ENCODE measurements at places on chromosomes 3 and 15.

GRCh38 chr3:95815828-95816227 lies 998.6 kb upstream of the EPHA6 start:
- no peak for DNase-seq

- DNase-seq = no peak
Observed at GRCh38 chr15:58322253-58322652, 109.5 kb upstream of the LIPC start.

DNA sequence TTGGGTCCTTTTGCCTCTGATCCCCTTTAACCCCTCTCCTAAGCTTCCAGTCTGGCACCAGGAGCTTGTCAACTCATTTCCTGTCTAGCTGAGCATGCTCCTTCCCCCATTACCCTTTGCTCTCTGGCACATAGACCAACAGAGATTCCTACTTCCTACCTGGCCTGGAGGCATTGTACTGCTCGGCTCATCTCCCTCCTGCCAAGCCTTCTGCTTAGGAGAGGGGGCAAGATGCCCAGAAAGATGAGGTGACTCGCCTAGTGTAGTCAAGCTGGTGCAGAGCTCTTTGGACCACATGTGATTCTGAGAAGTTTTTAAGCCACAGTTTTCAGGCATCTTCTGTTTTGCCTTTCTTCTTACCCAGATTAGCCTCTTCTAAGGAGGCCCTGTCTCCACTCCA lies 95.4 kb downstream of the ZNF621 start:
- no peak for DNase-seq

GRCh38 chr3:74124782-74125181 lies 489.7 kb downstream of the CNTN3 start:
- no peak for DNase-seq

DNA sequence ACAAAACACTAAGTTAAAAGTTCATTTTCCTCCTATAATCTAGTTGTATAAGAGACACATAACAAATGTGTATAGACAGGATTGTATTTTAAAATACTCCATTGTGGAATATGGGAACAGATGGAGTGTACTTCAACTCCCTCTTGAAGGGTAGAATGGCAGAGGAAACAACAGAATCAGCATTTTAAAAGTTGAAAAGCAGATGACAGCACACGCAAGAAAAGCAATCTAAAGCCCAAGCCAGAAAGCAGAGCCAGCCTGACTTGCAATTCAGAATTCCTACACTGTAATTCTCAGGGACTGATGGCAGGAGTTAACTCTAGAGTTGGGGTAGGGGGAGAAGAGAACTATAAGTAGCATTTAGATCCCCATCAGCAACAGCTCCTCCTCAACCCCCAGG lies 22.8 kb downstream of the MORC1 start:
- no peak for DNase-seq

DNA sequence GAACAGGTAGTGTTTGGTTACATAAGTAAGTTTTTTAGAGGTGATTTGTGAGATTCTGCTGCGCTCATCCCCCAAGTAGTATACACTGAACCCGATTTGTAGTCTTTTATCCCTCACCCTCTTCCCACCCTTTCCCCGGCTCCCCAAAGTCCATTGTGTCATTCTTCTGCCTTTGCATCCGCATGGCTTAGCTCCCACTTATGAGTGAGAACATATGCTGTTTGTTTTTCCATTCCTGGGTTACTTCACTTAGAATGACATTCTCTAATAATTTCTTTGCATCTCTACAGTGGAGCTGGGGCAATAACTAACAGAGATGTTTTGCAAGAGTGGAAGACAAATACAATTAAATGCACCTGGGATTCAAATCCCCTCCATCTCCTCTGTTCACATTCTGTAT lies 93.2 kb downstream of the TP63 start:
- DNase-seq = no peak

DNA sequence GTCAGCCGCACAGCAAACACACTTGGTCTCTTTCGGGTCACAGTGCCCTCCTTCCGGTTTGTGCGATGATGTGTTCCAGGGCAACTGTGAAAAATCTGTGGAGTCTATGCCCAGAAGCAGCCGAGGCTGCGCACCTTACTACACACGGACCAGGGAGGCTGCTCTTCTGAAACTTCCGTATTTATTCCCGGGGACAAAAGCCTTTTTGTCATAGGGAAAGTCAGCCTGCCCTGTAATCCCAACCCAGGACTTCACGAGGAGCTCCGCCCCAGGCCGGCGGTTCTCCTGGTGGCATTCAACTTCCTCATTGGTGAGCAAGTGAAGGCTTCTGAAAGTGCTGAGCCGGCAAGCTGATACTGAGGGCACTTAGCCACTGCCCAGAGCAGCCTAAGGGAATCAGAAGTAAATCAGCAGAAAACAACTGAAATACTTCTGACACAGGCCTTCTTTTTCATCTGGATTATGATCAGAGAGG lies 126.5 kb downstream of the FMN1 start:
- DNase-seq = no peak

DNA sequence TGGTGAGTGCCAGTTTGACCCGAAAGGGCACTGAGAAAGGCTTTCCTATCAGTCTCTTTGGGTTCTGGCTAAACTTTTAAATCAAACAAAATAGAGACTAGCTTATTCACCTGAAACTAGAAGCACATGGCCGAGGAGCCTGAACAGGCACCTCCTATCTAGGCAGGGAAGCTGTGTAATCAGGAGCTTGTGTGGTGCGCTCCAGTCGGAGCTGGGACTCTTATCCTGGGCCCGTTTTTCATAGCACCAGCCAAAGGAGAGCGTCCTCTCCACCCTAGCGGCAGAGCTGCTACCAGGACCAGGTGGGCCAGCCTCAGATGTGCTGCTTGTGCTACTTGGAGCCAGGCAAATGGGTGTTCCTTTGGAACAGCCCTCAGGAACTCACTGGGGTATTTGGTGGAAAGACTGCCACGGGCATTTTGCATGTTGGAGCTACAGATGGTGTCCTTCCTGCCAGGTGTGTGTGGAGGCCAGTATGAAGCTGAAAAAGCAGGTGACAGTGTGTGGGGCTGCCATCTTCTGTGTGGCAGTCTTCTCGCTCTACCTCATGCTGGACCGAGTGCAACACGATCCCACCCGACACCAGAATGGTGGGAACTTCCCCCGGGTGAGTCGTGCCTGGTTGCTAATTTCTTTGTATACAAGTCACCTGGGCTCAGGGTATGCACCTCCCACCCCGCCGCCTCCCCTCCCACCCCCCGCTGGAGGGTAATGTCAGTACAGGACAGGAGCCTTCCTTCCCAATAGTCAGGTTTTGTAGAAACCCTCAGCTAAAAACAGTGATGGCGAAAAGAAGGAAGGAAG lies 833 bp downstream of the MAN2A2 start:
- DNase-seq = no peak

DNA sequence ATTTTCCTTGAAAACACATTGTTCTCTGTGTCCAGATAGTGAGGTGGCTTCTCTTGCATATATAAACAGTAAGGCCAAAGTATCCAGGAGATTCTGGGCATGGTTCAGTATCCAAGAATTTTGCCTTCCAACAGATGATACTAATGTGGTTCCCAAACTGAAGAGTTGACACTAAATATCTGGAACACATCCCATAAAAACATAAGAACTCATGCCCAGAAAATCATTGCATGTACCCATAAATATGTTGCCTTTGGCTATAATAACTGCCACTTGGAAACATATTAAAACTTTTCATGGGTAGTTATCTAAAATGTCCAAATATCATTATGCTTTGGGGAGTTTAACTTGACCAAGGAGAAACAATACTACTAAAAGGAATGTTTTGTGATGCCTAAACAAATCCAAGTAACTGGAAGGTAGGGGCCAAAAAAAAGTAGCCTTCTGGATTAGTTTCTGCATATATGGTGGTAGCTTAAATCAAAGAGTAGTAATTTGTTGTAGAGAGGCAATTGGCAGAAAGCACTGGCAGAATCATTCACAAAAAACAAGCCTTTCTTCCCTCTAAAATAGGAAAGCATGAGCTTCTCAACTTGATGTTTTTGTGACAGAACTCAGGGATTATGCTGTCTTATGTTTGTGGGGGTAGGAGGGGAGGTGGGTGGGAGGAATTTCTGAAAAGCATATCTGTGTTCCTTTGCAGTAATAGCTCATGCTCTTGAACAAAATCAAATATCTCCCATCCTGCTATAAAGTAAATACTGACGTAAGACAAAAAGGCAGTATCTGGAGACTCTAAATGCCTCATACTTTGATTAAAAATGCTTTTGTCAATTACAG lies 753.9 kb downstream of the TUSC7 start:
- no peak for DNase-seq

- no peak for DNase-seq
Observed at GRCh38 chr15:56227780-56228179, 15.9 kb downstream of the RFX7 start.

DNA sequence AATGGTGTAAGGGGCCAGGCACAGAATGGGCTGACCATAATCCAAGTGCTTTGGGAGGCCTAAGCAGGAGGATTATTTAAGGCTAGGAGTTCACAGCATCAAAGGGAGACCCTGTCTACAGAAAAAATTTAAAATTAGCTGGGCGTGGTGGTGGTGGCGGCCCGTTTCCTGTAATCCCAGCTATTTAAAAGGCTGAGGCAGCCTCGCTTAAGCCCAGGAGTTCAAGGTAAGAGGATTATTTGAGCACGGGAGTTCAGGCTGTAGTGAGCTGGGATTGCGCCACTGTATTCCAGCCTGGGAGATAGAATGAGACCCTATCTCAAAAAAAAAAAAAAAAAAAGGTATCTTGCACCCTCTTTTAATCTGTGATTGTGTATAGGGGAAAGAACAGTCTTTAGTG lies 1.9 kb downstream of the TMA7 start:
- DNase-seq = no peak

DNA sequence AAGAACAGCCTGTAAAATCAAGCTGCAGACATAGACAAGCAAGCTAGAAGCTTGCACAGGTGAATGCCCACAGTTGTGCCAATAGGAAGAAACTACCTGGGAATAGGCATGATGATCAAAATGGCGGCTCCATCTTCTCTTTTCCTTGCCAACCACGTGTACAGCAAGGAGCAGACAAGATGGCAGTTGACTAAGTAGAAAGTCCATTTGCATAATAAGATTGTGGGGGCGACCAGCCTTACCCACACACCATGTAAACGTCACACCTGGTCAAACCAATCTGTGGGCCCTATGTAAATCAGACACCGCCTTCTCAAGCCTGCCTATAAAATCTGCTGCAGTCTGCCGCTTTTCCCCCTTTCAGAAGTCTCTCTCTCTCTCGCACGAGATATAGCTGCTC lies 25.1 kb upstream of the ANKRD34C start:
- no peak for DNase-seq

DNA sequence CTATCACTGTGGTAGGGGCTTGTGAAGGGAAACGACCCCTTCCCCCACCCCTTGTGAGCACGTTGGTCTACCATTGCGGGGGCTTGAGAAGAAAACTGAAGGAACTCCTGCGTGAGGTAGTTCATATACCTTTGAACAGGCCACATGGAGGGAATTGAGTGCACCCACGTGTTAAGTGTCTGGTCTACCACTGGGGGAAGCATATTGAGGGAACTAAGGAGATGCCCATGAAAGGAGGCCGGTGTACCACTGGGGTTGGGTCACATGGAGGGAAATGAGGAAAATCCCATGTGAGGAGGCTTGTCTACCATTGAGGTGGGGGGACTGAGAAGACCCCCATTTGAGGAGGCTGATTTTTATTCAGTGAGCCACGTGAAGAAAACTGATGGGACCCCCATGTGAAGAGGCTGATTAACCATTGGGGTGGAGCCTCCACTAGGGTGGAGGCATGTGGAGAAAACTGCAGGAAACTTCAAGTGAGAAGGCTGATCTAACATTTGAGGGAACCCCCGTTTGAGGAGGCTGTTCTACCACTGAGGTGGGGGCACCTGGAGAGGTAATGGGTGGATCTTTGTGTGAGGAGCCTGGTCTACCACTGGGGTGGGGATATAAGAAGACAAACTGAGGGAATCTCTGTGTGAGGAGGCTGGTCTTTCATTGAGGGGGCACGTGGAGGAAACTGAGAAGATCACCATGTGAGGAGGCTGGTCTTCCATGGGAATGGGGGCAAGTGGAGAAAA lies 163.2 kb downstream of the FBLN2 start:
- DNase-seq = no peak

- no peak for DNase-seq
Observed at GRCh38 chr3:111277226-111277625, 205.6 kb downstream of the NECTIN3 start.

DNA sequence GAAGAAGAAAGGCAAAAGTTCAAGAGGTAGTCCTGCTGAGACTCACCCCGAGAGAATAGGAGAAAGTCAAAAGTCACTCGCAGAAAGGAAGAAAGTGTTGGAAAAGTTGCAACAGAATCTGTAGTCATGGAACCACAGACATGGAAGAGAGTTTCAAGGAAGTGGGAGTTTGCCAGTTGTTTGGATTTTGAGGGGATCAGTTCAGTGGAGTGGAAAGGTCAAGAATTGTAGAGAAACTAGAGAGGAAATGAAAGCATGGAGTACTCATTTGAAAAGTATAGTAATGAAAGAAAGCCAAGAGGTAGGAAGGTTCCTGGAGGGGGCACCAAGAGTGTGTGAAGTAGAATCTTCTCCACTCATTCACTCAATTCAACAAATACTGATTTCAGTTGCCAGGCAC lies 34.7 kb downstream of the SPTSSB start:
- DNase-seq = no peak

All from stimulated activated CD4-positive, alpha-beta T cell treated with anti-CD3 and anti-CD28 coated beads, Interleukin-2, amount 100 ng/mL, for 4 hours (primary cell).